Tongue (tissue), 3 donors: ENCODE measurements at places on chromosomes 7 and 10.

GRCh38 chr7:123748734-123749536 is at the start of gene WASL:
Gene WASL (minus strand): TSS chr7:123749003. CDS start chr7:123748734, 269 bp downstream.
- DNase-seq = peak; percentile 97

- no peak for DNase-seq
Measured at GRCh38 chr7:133052401-133052756, 29.5 kb downstream of the CHCHD3 start.

DNA sequence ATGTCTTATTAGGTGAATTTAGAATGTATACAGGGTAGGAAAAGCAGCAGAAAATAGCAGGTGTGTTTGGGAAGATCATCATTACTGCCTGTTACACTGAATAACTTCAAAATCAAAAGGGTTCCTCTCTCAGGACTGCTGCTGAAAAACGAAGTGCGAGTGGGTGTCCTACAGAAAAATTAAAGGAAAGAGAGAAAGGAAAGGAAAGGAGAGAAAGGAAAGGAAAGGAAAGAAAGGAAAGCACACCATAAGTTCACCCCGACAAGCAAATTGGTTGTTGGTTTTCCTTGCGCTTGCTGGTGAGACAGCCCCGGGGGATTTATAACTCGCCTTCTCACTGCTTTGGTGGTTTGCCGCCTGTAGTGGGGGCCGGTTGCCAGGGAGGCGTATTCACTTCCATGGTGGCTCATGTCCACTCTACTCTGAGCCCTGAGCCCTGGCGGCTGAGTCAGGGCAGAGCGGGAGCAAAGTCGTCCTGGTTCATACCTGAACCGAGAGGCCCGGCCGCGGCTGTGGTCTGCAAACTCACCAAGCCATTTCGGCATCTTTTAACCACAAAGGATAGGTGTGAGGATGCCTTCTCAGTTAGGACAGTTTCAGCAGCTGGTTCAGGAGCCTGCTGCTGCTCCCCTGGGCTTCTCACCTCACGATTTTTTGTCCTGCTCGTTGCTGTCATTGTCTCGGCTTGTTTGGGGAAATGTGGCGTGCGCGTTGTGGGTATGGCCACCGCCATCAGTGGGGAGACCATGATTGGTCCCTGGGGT is 26.1 kb downstream of the INPP5A start:
- DNase-seq = no peak

- peak; percentile 41 for DNase-seq
Measured at GRCh38 chr7:3453398-3453797, 152.3 kb downstream of the SDK1 start.

DNA sequence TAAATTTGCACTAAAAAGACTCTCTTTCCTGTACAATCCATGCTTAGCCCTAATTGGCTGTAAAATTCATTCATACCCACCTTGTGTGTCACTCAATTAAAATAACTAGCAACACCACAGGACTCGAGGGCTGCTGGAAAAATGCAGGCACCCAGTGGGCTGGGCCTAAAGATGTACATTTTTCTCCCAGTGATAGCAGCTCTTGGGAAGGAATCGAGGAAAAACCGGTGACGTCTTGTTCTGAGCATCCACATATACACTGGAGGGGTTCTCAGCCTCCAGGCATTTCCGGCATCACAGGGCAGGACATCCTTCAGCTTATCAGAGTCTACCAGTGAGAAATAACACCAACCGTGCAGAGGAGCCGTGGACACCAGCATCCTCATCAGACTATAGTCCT is 85.8 kb upstream of the PITRM1 start:
- no peak for DNase-seq

- DNase-seq = no peak
Measured at GRCh38 chr7:80807166-80807900, 111.5 kb downstream of the SEMA3C start.

GRCh38 chr10:133306097-133306476 is 2.6 kb downstream of the TUBGCP2 start:
- DNase-seq = no peak

- no peak for DNase-seq
Measured at GRCh38 chr10:102726274-102726673, 11.8 kb downstream of the SFXN2 start.

- no peak for DNase-seq
Measured at GRCh38 chr7:107564553-107565298, 955 bp downstream of the DUS4L start.

DNA sequence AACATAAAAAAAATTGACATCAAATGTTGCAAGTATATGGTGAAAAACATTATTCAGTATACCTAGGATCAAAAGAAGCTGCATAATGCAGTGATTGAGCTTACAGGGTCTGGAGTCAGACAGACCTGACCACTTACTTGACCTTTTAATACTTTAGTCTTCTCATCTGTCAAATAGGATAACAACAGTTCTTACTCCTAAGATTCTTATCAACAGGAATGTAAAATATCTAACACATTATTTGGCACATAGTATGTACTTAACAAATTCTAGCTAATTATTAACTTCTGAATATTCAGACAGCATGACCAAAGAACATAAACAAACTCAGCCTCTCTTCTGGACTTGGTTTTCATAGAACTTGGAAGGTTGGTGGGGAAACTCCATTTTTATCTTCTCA is 45.6 kb upstream of the PIP4K2A start:
- no peak for DNase-seq

GRCh38 chr10:110759523-110759922 is 112.2 kb upstream of the PDCD4 start:
- no peak for DNase-seq

DNA sequence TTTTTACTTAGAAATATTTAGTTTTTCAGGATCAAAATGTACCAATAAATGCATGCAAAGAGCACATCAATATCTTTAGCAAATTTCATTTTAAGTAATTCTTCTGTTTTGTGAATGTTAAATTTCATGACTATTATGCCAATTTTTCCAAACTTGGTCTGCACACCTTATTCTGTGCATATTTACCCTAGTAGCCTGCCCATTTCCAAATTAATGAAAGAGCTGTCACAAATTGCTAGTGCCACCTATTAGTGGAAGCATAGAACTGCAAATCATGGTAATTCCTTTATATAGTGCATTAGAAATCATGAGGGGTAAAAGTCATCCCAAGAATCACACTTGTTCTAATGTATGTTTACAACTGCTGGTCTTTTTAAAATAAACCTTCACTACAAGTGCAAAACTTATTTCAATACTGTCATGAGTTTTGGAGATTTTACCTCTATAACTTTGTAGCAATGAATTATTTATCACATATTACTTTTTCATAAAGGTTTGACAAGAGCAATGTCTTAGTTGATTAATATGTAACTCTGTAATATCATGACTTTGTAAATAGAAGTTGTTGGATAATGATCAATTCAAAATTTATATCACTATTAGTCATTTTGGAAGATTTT is 5.7 kb downstream of the SEMA3A start:
- DNase-seq = peak; percentile 45

- peak; percentile 47 for DNase-seq
Measured at GRCh38 chr10:21022821-21023220, 125.7 kb upstream of the NEBL start.

- no peak for DNase-seq
Measured at GRCh38 chr7:129385116-129385515, 49.1 kb upstream of the STRIP2 start.

GRCh38 chr10:84108797-84109196 is 30.5 kb upstream of the GHITM start:
- no peak for DNase-seq

DNA sequence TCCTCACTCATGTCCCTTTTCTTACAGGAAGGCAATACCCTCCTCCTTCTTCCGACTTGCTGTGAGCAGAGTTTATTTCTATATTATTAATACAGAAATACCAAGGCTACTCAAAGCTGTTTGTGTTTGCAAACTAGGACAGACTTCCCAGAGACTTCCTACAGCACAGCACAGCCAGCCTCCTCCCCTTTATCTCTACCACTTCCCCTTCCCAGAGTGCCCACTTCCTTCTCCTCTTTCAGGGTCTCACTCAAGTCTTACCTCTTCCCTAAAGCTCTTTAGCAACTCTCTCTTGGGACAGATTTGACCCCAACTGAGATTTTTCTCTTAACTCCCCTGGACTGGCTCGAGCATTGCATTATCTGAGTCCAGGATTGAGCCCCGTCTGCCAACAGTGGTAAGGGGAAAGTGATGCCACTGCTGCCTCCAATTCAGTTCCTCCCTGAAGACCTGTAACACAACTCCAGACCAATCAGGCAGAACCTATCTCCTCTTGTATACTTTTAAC is 5.5 kb upstream of the LRGUK start:
- no peak for DNase-seq

DNA sequence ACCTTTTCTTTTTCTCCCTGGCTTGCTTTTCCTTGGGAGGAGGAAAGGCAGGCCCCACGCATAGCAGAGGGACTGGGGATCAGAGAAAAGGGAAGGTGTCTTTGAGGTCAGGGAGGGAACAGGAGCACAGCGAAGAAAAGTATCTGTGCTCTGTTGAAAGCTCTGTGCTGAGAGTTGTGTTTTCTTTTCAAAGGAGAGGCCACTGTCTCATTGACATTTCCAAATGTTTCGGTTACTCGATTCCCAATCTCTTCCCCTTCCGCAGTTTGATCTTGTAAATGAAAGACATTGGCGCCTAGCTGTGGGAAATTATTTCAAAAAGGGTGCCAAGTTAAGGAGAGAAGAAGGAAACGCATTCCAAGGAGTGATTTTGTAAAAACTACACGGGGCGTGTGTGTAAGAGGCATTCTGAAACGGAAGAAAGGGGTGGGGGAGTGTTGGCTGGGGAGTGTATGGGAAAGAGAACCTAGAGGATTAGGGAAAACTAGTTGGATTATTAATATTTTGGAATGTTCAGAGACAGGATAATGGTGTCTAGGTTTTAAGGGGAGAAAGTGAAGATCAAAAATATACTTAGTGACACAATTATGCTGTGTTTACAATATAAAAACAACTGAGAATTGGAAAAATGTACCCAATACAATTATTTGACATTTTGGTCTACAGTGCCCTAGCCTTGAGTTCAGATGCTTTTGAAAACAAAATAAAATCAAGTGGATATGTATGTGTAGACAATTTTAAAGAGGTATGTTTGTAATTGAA is 708 bp downstream of the KLHDC10 start:
- DNase-seq = peak; percentile 32

GRCh38 chr10:62803724-62804355 is 680 bp upstream of the ADO start:
- DNase-seq = peak; percentile 91

GRCh38 chr7:100866729-100867039 is 503 bp upstream of the TRIP6 start:
- no peak for DNase-seq

GRCh38 chr10:60649485-60650377 is 128.5 kb upstream of the CDK1 start:
- DNase-seq = peak; percentile 7

- DNase-seq = no peak
Measured at GRCh38 chr7:50657912-50658311, 92.7 kb upstream of the DDC start.

- no peak for DNase-seq
Measured at GRCh38 chr7:26051021-26051420, 101.0 kb upstream of the NFE2L3 start.

DNA sequence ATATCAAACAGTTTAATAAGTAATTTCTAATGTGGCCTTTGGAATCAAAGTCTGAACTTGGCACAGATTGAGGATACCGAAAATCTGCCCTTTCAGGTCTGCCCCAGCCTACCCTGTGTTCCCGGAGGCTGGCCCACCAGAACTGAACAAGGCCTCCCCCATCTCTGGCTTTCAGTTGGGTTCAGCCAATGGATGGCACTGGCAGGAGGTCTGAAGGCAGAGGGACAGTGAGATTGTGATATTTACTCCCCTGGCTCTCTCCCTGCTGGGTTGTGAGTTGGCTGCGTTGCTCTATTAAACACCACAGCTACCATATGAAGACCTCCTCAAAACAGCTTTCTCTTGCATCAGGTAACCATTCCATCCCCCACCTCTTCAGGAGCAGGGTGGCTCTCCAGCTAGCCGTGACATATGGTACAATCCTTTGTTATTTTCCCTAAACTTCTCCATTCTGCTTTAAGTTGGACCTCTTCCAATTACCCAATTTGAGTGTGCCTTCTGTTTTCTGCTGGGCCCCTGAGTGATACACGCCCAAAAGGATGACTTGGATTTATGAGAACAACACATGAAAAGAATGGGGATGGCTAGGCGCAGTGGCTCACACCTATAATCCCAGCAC is 28.1 kb downstream of the DNMBP start:
- no peak for DNase-seq

DNA sequence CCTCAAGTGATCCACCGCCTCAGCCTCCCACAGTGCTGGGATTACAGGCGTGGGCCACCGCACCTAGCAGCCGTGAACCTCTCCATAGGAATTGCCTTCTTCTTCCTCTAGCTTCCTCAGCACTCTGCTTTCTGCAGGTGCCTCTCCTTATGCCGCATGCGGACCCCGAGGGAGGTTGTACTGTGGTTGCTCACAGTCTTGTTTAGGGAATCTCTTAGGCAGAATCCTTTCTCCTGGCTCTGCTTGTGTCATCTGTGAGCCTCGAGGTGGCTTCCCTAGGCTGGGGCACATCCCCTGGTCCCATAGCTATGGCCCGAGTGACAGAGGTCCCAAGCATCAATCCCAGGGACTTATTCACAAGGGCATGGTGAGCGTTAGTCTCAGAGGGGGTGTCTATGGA is 33.2 kb upstream of the GIMAP8 start:
- DNase-seq = no peak

DNA sequence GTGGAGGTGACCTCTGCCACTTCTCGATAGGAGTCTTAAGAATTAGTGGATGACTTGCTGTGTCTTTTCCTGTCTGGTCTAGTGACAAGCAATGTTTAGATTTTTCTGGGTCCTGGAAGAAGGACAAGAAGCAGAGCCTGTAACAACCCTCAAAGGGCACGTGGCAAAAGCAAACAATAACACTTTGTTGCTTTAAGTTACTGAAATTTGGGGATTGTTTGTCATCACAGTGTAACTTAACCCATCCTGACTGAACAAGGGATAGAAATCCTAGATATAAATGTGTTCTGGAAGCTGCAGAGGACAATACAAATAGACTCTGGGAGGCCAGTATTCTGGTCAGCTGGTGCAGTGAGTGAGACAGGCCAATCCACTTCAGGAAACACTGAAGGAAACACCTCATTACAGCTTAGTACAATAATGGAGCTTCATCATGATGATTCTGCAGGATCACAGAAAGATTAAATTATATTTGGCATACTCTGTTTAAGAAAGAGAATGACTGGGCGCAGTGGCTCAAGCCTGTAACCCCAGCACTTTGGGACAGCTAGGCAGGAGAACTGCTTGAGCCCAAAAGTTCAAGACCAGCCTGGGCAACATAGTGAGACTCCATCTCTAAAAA is 23.3 kb downstream of the ENKUR start:
- no peak for DNase-seq

DNA sequence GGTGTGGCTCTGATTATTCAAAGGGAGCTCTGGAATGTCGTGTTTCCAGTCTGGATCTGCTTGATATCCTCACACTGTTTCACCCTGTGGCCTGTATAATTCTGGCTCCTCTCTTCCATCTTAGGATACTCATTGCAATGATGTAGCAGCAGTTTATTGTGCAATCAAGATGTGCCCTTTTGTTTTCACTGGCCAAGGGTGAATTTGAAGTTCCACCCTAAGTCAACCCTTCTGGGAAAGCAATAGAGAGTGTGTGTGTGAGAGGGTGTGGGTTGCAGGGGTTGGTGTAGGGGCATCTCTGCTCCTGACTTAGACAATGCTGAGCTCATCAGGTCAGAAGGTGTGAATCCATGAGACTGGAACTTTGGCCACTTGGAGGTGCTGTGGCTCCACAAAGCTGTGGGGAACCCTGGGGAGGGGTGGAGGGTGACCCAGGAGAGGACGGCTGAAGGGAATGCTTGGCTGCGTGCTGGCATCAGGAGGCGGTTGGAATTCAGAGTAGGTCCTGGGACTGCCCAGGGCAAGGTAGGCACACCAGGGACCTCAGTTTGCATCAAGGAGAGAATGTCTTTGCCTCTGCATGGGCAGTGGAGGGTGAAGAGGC is 118.0 kb upstream of the PRSS58 start:
- DNase-seq = no peak
